NCI-H524 (cell line): ENCODE measurements at places on chromosomes 3 and 15.

- peak; percentile 26 for DNase-seq
Observed at GRCh38 chr15:63256433-63257274, 20.8 kb upstream of the APH1B start.

- DNase-seq, result no peak
Observed at GRCh38 chr3:102449341-102449740, 14.5 kb downstream of the ZPLD1 start.

DNA sequence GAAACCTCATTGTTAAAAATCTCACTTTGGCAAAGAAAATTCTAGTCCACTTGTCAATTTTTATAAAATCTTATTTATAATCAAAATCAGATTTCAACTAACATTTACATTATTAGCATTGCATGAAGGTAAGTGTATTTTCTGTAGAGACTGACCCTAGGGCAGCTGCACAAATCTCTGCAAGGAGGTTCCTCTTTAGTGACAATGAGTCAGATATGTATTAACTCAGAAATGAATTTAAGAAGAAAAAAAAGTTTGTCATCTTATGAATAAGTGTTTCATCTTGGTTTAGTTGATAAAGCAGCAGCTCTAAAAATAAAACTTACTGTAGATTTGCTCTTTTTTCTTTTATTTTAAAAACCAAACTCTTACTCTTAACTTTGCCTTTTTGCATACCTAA is 9.0 kb upstream of the GNB4 start:
- DNase-seq, result no peak

- no peak for DNase-seq
Observed at GRCh38 chr15:66221126-66221525, 32.4 kb downstream of the MEGF11 start.

- no peak for DNase-seq
Observed at GRCh38 chr15:70283511-70283910, 185.8 kb upstream of the TLE3 start.

DNA sequence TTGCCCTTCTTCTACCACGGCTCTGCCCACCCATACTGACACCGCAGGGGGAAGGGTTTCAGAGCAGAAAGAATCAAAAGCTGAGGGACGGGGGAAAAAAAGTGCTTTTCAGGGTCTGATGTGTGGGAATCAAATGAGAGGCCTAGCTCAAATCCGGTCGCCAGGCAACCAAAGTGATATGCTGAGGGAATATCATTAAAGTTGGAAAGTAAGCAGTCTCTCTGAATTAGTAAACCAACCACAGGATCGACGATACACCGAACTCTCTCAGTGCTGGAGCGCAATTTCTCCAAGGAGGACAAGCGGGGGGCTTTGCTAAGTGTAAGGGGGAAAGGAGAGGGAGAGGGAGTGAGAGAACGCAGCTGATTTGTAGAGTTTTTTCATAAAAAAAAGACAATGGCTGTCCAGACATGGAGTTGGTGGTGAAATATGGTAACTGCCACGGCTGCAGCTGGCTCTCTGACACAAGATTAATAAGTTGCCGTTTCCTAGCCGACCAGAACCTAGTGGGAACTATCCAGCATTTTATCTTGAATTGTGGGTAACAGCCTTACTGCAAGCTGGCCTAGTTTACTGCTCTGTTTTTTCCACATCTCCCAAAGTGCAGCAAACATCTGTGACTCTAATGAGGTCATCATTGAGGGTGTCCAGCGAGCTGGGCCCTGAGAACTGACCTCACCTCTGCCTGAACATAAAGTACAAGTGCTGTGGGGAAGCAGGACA is 530.2 kb downstream of the SOX2 start:
- DNase-seq, result no peak

- no peak for DNase-seq
Observed at GRCh38 chr3:14146381-14147065, 21.7 kb downstream of the TMEM43 start.

DNA sequence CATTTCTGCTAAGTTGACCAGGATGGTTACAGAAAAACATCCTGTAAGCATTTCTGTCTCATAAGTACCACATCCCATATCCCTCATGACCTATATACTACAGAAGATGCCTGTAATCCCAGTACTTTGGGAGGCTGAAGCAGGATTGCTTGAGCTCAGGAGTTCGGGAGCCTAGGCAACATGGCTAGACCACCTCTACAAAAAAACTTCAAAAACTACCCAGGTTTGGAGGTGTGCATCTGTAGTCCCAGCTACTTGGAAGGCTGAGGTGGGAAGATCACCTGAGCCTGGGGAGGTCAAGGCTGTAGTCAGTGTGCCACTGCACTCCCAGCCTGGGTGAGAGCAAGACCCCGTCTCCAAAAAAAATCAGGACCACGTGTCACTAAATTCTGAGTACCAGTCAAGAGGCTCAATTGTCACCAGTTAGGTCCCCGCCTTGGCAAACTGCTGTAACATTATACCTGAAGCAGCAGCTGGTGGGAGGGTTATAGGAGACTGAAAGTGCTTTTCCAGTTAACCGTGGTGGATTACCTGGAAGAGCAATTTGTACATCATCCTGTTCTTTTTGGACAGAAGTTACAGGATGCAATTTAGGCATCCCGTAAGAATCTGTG is 6.2 kb downstream of the RPL32 start:
- DNase-seq, result peak; percentile 50

DNA sequence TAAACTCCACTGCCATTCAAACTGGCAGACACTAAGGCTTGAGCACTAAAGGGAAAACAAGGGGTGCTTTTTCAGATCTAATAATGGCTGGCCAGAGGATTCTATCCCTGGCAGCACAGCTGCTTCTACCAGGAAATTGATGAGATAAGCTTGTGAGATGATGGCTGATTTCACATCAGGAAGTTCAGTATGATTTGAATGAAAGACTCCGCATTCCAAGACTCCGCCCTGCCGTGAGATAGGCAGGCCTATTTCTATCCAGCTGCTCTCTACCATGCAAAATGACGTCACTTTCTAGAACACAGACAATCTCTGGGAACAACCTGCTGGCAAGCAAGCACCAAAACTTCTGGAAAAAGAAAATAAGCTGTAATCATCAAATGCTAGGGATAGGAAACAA is 171.8 kb downstream of the WDR76 start:
- no peak for DNase-seq

GRCh38 chr15:25435474-25436243 is 3.2 kb downstream of the UBE3A start:
- no peak for DNase-seq

DNA sequence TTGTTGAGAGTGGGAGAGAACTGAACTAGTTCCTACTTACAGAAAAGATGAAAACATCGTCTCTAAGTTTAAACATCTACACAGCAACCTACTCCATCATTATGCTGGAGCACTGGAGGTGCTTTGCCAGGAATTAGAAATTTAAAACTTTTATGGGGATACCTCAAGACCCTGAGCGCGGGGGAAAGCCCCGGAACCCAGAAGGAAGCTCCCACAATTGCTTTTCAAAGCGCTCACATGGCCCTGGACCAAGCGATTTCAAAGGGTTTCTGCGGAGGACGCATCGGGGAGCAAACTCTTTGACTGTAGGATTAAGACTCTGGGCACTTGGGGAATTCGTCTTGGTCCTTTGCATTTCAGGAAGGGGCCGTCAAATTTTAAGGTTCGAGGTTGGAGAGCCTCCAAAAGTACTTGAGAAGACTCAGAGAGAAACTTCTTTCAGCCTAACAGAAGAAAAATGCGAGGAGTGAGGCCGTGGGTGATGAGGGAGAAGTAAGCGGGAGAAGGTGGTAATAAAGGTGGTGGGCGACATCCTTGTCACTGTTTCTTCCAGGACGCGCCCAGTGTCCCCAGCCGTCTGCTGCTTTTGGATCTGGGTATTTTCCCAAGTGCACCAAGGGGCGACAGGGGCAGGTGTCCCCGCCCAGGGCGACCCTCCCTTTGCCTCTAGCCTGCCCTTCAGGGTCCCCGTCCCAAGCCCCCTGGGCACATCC is 591 bp downstream of the PROK2 start:
- no peak for DNase-seq

GRCh38 chr15:79572691-79573404 is 140.7 kb downstream of the MINAR1 start:
- no peak for DNase-seq

- DNase-seq, result no peak
Observed at GRCh38 chr3:43629741-43630140, 7.9 kb upstream of the ANO10 start.

GRCh38 chr3:144556392-144556791 is 584.8 kb downstream of the DIPK2A start:
- no peak for DNase-seq

DNA sequence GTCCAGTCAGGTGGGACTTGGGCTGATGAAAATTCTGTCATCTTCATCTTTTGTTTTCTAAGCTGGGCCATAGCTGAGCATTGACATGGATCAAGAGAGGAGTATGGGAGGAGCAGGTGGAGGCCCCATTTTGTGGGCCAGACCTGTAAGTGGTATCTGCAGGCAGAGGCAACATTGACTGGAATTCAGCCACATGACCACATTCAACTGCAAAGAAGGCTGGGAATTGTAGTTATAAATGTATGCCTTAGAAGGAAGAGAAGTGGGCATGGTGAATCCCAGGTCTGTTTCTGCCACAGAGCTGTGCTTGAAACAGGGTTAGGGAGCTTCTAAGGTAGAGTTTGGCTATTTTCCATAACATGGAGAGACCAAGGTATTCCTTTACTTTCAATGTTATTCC is 11.4 kb downstream of the KCNAB1 start:
- DNase-seq, result no peak

GRCh38 chr3:162165346-162165745 is 668.7 kb downstream of the OTOL1 start:
- no peak for DNase-seq

DNA sequence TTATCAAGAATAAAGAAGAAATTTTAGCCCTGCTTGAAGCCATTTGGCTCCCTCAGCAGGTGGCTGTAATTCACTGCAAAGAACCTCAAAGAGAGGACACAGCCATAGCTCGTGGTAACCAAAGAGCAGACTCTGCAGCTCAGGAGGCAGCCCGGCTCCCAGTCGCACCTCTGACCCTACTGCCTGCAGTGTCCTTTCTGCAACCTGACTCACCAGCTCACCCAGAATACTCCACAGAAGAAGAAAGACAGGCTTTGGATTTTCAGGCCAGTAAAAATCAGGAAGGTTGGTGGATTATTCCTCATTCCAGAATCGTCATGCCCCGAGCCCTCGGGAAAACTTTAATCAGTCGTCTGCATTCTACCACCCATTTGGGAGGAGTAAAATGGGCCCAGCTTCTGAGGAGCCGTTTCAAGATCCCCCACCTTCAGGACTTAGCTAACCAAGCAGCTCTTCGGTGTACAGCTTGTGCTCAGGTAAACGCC is 38.6 kb downstream of the ZBTB11 start:
- no peak for DNase-seq

DNA sequence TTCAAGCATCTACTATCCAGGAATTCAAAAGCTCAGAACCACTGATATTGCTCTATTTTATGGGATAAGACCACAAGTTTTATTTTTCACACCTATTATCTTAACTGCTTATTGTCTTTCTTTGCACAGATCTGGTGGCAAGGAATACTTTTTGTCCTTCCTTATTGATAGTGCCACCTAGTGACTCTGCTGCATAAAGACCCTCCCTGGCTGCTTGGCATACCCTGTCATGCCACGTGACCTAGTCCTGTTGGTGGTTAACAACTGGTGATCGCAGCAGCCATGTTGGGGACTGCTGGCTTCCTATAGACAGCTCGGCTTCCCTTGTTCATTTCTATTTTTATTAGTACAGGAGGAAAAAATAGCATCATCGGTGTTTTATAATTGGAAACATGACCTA is 236.3 kb downstream of the MEX3B start:
- peak; percentile 90 for DNase-seq

- no peak for DNase-seq
Observed at GRCh38 chr3:71577011-71577410, 6.5 kb downstream of the FOXP1 start.
